ENCODE measurements at places on chromosomes 4 and X.

GRCh38 chr4:1317177-1318045, 27.7 kb downstream of the MAEA start:
- DNase-seq, result no peak

- DNase-seq, result no peak
Measured at GRCh38 chrX:46716796-46717195, 42.1 kb downstream of the SLC9A7 start.

GRCh38 chrX:1124531-1124930, 87.9 kb downstream of the CRLF2 start:
- DNase-seq, result no peak

- no peak for DNase-seq
Measured at GRCh38 chr4:124564121-124564520, 148.4 kb downstream of the ANKRD50 start.

GRCh38 chr4:55125763-55126541, 557 bp upstream of the KDR start:
- DNase-seq, result no peak

DNA sequence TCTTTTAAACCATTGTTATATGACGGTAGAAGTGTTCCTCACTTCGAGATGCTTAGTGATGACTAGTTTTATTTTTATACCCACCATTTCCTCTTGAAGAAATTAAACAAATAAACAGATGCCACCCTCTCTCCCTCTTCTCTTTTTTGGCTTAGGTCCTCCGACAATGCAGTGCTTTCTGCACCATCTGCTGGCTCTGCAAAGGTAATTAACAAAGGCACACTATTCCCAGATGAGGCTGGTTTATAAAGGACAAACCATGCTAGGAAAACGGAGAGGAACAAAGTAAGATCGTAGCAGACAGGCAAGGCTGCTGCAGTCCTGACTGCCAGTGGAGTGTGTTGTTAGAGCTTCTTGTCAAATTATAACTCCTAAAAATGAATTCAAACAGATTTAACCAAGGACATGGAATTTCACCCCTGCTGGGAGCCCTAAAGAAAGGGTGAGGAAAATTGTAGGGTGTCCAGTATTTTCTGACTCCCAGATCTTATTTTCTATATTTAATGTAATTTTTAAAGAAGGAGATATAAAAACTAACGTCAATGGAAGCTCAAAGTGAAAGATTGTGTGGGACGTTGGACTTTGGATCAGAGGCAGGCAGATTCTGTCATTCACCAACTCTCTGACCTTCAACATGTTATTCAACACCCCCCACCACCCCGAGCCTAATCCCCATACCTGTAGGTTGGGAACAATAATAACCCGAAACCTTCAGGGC, 142.1 kb downstream of the CPEB2 start:
- DNase-seq, result no peak

- peak; percentile 4 for DNase-seq
Measured at GRCh38 chrX:123835661-123836371, 24.0 kb upstream of the XIAP start.

DNA sequence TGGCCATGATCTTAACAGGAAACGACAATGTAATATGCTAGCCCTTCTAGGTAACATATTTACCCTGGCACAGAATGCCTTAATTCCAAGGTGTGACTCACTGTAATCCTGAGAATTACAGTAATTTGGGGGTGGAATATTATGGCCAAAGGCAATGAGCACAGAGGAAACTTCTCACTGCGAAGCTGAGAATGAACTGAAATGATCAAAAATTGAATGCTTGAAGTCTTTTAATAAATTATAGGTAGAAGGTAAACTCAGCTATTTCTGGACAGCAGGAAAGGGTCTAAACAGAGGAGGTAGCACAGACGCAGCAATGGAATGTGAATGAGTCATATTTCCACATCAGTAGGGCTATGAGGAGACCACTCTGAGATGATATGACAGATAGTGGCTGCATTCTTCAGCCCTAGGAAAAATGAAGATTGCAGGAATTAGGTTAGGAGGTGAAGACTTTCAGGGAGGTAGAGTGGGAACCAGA, 312.6 kb downstream of the PACRGL start:
- DNase-seq, result no peak

- DNase-seq, result no peak
Measured at GRCh38 chrX:69178592-69178991, 13.3 kb upstream of the PJA1 start.

- DNase-seq, result no peak
Measured at GRCh38 chr4:1285151-1285789, 4.4 kb upstream of the MAEA start.

- DNase-seq, result no peak
Measured at GRCh38 chrX:47172549-47172948, 21.1 kb upstream of the UBA1 start.
